Diencephalon (tissue), 1 donor: ENCODE measurements at places on chromosomes 7 and 10. TPM values are rescaled to one million over a fixed set of nuclear protein-coding genes. Genes with fewer than 3 reads are reported as not detected.

Gene NUPR2
- 3.0 TPM for total RNA-seq

Gene VENTX
- 0.23 TPM for total RNA-seq

Gene HOGA1
- total RNA-seq, result 2.5 TPM

Gene CH25H
- total RNA-seq, result 1.2 TPM

Gene CDK14
- 137 TPM for total RNA-seq

Gene PCLO
- 77.5 TPM for total RNA-seq

Gene KIF5B
- total RNA-seq, result 127 TPM

Gene SLC13A4
- total RNA-seq, result 18.9 TPM

Gene PTEN
- 249 TPM for total RNA-seq

Gene TEX36
- total RNA-seq, result not detected

Gene UCMA
- total RNA-seq, result not detected
